Nephron progenitor cell (in vitro differentiated cells): ENCODE measurements at places on chromosomes 12 and 14.

DNA sequence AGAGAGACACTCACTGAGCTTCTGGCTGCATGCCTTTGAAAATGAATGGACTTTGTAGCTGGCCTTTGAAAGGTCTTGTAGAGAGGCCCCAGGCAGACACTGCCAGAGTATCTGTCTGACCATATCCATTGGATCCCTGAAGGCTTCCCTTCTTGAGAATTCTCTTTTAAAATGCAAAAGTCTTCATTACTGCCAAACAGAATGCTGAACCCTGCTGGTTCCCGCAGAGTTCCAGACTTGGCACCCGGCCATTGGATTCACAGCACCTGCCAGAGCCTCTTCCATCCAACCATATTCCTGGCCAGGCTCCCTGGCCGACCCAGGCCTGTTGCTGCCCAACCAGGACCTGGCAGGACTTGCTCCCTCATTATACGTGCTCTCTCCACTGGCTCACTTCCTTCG lies 182.5 kb downstream of the GXYLT1 start:
- DNase-seq: no peak

GRCh38 chr12:122980183-122981035 lies at the start of gene ARL6IP4:
ARL6IP4 (plus strand) TSS chr12:122980681; CDS start chr12:122981140, 459 bp downstream.
- peak; percentile 67 for DNase-seq

DNA sequence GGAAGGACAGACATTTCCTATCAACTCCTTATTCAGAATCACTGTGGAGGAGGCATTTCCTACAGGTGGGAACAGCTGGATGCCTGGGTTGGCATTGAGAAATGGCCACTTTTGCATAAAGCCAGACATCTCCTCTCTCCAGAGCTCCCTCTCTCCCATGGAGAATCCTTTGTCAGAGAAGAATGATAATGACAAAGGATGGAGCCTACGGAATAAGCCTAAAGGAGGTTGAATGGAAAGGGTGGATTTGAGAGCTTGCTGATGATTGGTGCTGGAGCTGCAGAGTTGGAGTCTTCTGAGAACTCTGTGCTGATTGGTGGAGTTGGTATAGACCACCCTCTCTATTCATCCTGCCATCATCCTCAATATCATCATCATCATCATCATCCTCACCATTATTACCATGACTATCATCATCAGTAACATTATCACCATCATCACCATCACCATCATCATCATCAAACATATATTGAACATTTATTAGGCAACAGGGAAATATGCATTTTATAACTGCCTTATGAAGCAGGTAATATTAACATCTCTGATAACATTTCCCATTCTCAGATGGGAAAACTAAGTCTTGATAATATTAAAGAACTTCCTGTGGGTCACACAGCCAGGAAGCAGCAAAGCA lies 89.2 kb upstream of the HSPB8 start:
- DNase-seq: no peak

DNA sequence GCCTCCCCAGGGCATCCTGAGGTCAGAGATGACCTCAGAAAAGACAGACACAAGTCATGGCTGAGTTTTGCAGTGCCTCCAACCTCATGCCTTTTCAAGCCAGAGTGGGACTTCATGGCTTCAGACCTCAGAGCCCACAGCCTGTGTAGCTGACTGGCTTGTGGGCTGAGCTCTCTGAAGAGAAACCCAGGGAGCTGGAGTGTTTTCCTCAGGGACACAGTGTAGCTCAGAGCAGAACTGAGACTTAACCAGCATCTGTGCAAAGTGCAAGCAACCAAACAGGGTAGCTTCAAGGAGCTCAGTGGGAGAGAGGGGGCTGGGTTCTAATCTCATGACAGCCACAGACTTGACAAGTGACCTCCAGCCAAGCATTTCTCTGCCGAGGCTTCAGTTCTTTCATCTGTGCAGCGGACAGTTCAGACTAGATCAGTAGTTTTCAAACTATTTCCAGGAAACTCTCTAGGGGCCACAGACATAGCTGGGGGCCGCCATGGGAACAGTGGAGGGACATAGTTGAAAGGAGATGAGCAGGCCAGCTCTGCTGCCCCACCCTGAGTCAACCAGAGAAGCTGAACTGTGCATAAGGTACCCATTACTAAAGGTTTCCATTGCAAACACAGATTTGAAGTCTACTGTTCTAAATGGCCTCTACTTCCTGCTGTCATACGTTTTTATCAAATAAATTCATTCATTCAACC lies 80.0 kb downstream of the LGMN start:
- no peak for DNase-seq

DNA sequence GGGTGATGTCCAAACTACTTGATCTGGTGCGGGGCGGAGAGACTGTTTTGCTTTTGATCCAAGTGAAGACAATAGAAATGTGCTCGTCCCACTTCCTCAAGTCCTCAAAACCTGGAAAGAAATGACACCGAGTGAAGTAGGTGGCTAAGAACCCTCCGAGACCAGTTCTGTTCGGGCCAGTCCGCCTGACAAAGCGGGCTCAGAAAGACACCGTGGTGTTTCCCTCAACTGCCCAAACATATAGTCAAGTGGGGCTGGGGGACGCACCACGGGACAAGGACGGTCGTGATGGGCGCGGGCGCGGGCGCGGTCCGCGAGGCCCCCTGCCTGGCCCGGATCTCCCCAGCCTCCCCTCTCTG lies 1.6 kb downstream of the PHLDA1 start:
- peak; percentile 39 for DNase-seq

GRCh38 chr12:111041091-111041490 lies 120.7 kb upstream of the MYL2 start:
- no peak for DNase-seq

GRCh38 chr12:88922816-88923215 lies 342.5 kb upstream of the KITLG start:
- DNase-seq: no peak

DNA sequence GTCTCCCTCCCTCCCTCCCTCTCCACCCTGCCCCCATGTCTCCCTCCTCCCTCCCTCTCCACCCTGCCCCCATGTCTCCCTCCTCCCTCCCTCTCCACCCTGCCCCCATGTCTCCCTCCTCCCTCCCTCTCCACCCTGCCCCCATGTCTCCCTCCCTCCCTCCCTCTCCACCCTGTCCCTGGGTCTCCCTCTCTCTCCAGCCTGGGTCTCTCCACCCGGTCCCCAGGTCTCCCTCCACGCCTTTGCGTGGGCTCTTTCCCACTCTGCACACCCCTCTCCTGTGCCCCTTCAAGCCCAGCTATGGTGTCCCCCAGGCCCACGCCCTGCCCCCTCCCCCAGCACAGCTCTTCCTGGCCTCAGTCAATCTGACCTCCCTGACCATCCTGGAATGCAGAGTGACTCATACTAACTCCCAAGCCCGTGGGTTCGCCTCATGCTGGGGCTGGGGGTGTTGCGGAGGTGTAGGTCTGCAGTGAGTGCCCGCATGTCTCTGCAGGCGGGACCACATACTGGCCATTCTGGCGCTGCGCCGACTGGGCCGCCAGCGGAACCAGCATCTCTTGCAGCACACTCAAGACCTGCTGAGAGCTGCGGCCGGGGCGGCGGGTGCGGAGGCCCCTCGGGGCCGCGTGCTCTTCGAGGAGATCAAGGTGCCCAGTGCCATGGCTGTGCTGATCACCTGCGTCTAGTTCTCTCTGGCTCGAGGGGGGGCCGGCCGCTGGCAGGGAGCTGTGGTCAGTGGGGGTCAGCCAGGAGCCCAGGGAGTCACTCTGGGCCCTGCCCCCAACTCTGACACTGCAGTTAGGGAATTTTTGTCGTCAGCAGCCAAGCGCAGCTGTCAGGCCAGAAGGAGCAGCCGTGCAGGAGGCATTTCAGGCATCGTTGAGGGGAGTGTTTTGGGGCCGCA lies 13.5 kb upstream of the TNFAIP2 start:
- peak; percentile 42 for DNase-seq

- DNase-seq: no peak
Measured at GRCh38 chr12:106249411-106250135, 1.8 kb upstream of the CKAP4 start.
